ENCODE measurements at places on chromosomes 16 and 17. TPM values are rescaled to one million over a fixed set of nuclear protein-coding genes. Genes with fewer than 3 reads are reported as not detected.

The TP53TG3B gene
- not detected for total RNA-seq

The IL21R gene
- total RNA-seq = 0.52 TPM

The KRTAP4-5 gene
- total RNA-seq = not detected

The CD300E gene
- 0.52 TPM for total RNA-seq

The LGALS9B gene
- not detected for total RNA-seq

The KRTAP4-6 gene
- not detected for total RNA-seq

The SMARCD2 gene
- 44.4 TPM for total RNA-seq

The HBA2 gene
- total RNA-seq = 5,761 TPM

The MYLK3 gene
- 13.6 TPM for total RNA-seq

The C1QTNF1 gene
- 6.8 TPM for total RNA-seq

The NKD1 gene
- total RNA-seq = 2.1 TPM

The GP1BA gene
- under 0.01 TPM for total RNA-seq

The CCDC78 gene
- total RNA-seq = not detected

The GAS2L2 gene
- total RNA-seq = not detected

The DPEP2 gene
- 1.0 TPM for total RNA-seq

The EVI2A gene
- 1.0 TPM for total RNA-seq

The MEFV gene
- total RNA-seq = 0.52 TPM

The CMIP gene
- 6.8 TPM for total RNA-seq

The EPOP gene
- total RNA-seq = 0.52 TPM

The GDPD3 gene
- 0.52 TPM for total RNA-seq

The TAC4 gene
- total RNA-seq = 2.1 TPM

The ATP2A1 gene
- total RNA-seq = 502 TPM

The ASGR1 gene
- 1.0 TPM for total RNA-seq

The CTF1 gene
- total RNA-seq = 0.52 TPM

The SP6 gene
- total RNA-seq = under 0.01 TPM

The SPNS2 gene
- 2.6 TPM for total RNA-seq

The SSTR5 gene
- total RNA-seq = not detected

The SIAH1 gene
- total RNA-seq = 53.8 TPM

The TPPP3 gene
- 135 TPM for total RNA-seq

The ATP6V0D1 gene
- total RNA-seq = 46.4 TPM

The DNAH3 gene
- 1.0 TPM for total RNA-seq

The TM4SF5 gene
- total RNA-seq = not detected

The MT1A gene
- total RNA-seq = not detected

The UBE2O gene
- total RNA-seq = 20.9 TPM

The NPW gene
- not detected for total RNA-seq

The NUPR1 gene
- total RNA-seq = 3.7 TPM

The MPP3 gene
- 4.2 TPM for total RNA-seq

The METTL23 gene
- total RNA-seq = 19.3 TPM

The CDC42EP4 gene
- 18.8 TPM for total RNA-seq

The KRTAP16-1 gene
- not detected for total RNA-seq

The CCL11 gene
- not detected for total RNA-seq

The CLEC3A gene
- total RNA-seq = not detected
